SW 1271 (cell line): ENCODE measurements at places on chromosomes 13 and 19.

DNA sequence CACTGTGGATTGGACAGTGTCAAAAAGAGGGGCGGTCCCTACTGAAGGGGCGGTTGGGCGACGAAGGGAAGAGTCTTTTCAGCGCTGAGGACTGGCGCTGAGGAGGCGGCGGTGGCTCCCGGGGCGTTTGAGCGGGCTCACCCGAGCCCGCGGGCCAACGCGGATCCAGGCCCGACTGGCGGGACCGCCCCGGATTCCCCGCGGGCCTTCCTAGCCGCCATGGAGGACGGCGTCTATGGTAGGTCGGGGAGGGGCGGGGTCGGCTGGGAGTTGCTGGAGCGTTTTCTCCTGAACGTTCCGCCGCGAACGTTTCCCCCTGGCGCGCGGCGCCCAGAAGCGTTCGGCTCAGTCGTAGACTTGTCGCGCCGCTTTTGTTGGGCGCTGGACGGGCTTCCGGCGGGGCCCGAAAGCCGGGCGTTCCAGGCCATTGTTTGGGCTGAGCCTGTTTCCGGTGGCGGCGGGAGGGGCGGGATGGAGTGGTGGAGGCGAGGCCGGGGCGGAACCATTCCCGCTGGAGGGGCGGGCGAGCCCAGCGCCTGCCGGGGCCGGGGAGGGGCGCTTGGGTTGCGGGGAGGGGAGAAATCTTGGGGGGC lies at the start of gene CYTH2:
CYTH2 (plus strand) TSS at position 81 of the 593 bp plus-strand sequence; CDS start at position 220, 139 bp downstream.
- DNase-seq, result peak; percentile 62

- DNase-seq, result no peak
Measured at GRCh38 chr19:38853214-38853613, 3.4 kb upstream of the HNRNPL start.

- no peak for DNase-seq
Measured at GRCh38 chr13:48074006-48074405, 20.9 kb downstream of the MED4 start.

DNA sequence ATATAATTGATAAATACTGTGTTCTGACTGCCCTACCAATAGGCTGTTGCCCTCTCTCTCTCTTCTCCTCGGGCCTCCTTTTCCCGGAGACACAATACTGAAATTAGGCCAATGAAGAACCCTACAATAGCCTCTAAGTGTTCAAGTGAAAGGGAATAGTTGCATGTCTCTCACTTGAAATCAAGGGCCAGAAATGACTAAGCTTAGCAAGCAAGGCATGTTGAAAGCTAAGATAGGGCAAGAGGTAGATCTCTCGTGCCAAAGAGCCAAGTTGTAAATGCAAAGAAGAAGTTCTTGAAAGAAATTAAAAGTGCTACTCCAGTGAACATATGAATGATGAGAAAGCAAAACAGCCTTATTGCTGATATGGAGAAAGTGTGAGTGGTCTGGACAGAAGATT lies 13.3 kb downstream of the KATNAL1 start:
- DNase-seq, result no peak

DNA sequence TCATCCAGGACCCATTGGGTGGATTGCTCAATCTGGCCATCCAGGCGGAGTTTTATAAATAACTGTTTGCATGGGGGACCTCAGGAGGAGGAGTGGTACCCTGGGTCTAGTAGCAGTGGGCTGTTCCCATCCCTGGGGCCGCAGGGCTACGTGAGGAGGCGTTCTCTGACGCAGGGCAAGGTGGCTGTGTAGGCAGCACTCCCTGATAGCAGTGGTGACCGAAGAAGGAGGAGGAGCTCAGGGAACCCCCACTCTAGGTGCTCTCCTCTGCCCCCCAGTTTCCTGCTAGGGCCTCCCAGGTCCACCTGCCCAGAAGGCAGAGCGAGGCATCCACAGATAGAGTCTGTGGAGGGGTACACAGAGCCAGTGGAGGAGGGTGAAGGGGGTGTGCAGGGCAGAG lies 64.1 kb downstream of the CCNE1 start:
- no peak for DNase-seq

GRCh38 chr13:30481241-30481760 lies 15.6 kb upstream of the HMGB1 start:
- DNase-seq, result no peak

GRCh38 chr19:989381-990081 lies 5.4 kb downstream of the WDR18 start:
- no peak for DNase-seq

DNA sequence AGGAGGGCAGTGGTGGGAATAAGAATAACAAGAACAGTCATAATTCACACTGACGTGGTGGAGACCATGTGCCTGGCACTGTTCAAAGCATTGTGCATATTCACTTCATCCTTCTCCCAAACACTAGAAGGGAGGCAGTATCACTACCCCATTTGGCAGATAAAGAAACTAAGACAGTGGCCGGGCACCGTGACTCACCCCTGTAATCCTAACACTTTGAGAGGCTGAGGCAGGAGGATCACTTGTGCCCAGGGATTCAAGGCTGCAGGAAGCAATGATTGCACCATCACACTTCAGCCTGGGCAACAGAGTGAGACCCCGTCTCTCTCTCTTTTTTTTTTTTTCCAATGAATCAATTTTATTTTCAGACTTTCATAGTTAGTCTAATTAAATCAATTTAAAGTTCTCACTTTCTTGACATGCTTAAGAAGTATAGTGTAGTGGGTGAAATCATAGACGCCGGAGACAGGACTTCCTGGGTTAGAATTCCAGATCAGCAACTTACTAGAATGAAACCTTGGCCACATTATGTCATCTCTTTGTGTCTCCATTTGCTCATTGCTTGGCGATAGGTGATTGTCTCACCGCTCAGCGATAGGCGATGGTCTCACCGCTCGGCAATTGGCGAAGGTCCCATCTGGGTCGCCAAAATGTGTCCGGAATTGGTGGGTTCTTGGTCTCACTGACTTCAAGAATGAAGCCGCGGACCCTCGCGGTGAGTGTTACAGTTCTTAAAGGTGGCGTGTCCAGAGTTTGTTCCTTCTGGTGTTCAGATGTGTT lies 5.3 kb upstream of the ATG4D start:
- DNase-seq, result no peak

GRCh38 chr13:20738616-20739015 lies 35.1 kb downstream of the IL17D start:
- no peak for DNase-seq

GRCh38 chr13:22948421-22948820 lies 232.4 kb upstream of the SGCG start:
- DNase-seq, result no peak
